ENCODE measurements at places on chromosomes 4 and X.

DNA sequence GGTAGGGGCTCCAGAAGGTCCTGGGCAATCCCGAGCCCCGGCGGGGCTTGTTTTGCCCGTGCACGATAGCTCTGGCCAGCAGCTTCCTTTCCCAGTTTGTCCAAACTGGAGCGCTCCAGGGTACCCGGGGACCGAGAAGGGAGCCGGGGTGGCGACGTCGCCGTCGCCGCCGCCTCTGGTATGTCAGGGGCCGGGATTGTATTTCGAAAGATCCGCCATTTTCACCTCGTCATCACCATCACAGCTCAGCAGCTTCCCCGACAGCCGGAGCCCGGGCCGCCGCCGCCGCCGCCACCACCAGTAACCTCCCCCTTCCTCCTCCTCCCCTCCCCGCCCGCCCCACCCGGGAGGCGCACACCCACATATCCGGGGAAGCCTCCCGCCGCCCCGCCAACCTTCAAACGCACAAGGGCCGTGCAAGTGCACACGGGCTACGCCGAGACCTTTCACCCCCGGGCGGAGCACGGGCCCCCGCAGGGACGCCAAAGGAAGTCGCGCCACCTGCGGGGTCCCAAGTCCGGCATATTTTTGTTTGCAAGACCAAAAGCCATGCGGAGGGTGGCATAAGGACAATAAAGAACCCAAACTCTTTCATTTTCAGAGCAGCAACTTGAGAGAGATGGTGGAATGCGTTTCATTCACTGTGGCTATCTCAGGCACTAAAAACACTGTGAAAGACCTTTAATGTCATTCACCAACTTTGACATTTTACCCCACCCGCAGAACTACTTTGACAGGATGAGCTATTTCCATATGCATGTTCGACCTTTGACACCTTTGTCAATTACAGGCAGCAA, at the start of gene LIN54:
Gene LIN54, minus strand, starts transcription at position 302 of the 797 bp plus-strand sequence. CDS start 25,979 bp downstream, outside the sequence.
- peak; percentile 80 for DNase-seq

DNA sequence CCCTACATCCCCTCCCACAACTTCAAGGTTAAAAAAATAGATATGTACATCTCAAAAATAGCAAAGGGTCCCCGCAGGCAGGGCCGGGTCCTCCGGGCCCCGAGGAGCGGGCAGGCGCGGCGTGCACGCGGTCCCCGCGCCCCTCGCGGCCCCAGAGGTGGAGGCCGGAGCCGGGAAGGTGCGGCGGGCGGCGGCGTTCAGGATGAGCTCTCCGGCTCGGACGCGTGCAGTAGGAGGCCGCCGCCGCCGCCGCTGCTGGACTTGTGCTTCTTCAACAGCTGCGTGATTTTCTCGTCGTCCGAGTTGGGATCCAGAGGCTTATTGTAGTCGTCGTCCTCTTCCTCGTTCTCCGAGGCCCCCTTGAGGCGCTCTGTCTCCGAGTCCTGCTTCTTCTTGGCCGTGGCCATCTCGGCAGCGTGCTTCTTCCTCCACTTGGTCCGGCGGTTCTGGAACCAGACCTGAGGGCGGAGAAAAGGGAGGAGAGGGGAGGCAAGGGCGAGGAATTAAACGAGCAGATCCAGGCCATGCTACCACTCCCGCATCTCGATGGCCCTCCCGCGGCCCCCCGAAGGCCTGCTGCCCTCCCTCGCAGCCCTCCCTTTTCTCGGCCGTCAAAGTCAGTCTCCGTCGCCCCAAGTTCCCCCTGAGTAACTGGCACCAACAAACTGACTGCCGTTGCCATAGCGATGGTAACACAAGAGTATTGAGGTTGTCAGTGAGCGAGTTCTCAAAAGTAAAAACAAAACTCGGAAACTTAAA, 5.8 kb downstream of the NKX6-1 start:
- no peak for DNase-seq

GRCh38 chr4:122959981-122960610, 37.7 kb upstream of the NUDT6 start:
- DNase-seq = no peak

DNA sequence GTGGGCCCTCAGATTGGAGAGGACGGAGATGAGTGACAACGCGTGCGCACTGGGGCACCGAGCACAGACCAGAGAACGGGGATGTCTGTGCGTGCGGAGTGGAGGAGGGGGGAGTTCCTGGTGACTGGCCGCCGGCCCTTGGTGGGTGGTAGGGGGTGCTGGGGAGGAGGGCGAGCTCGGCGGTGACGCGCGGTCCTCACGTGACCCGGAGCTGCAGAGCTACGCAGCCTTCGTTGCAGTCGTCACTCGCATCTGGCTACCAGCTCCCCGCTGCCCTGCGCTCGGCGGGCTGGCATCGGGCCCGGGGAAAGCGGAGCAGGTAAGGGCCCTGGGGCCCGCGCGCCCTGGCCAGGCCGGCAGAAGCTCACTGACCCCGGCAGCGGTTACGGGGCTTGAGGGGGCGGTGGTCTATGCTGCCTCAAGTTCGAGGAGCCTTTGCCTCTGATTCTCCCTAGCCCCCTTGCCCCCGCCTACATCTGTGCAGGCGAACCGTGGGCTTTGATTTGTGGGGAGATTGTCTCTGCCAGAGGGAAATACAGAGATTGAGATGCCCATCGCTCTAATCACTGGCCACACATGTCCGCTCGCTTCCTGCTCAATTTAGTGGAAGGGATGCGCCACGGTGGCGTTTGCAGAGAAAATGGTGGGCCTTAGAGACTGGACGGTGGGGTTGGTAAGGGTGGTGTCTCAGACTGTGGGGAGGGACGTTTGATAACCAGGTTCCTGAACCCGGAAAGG, at the start of gene ARMCX4:
Gene ARMCX4, plus strand, starts transcription at position 245 of the 738 bp plus-strand sequence. CDS start 3,134 bp downstream, outside the sequence.
- peak; percentile 47 for DNase-seq

DNA sequence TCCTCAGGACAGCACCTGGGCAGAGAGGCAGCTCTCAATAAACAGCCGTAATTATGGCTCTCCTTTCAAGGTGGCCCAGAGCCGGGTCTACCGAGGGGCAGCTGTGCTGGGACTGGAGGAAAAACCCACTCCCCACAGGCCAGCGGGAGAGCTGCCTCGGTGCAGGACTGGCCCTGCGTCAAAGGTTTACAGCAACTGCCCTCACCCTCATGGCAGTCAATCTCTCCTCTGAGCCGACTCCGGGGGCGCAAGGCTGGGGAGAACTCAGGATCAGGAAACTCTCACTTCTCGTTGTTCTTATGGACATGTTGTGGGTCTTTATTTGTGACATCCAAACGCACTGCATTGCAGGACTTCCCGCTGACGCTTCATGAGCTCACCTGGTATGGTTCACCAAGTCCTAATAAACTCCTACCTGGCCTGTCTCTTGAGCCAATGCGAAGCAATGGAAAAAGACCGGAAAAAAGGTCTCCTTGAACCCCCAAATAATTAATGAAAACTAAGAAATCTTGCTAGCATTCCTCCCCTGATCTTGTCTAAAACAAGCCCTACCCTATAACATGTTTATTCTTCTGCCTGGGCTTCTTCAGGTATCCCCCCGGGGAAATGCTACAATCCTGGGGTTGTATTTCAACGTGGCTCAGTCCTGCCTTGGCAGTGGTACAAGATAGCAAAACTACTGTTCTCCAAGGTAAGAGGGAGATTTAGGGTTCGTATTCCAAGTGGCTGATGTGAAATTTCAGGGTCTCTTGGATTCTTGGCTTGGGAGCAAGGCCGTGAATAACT, 50.1 kb upstream of the CDKN2AIP start:
- no peak for DNase-seq

- DNase-seq = no peak
Measured at GRCh38 chrX:22109442-22109841, 77.3 kb downstream of the PHEX start.

GRCh38 chr4:67575232-67576058, 16.9 kb downstream of the STAP1 start:
- no peak for DNase-seq

GRCh38 chr4:98470831-98471230, 187.6 kb downstream of the TSPAN5 start:
- no peak for DNase-seq

DNA sequence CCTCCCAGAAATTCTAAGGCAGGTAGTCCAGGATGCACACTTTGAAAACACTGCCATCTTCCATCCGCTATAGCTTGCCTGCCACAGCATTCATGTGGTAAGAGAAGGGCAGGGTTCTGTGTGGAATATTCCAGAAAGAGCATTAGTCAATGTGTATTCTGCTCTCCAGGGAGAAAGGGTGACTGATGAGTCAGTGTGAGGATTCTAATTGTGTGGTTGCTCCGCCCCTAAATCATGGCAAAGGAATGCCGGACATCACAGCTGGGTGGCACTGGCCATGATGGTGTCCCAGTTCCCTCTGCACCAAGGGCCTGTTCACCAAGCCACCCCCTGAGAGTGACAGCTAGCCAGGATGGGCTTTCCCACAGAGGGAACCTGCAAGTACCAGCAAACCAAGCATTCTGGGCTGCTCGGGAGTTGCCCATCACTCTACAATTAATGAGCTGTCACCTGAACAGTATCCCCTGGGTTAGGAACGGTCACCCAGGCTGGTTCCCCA, 9.5 kb downstream of the IDS start:
- no peak for DNase-seq

GRCh38 chrX:71251466-71251973, 2.4 kb downstream of the ZMYM3 start:
- no peak for DNase-seq

- DNase-seq = no peak
Measured at GRCh38 chr4:6764976-6765620, 17.4 kb upstream of the KIAA0232 start.

GRCh38 chrX:75158054-75158453, 2.0 kb upstream of the ABCB7 start:
- DNase-seq = no peak

DNA sequence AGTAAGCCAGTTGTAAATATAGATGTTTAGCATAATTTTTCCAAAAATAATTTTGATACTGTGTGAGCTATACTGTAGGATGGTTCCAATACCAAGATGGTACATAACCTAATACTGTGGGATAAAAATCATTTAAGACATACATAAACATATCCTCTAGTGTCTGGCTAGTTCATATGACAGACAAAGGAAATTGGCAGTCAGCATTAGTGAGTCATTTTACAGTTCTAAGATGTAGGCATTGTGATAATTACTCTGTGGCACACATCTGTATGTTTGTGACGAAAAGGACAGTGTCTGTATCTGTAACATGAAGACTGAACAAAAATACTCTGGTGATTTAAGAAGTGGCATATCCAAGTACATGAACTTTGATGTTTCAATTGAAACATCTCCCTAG, 49.6 kb downstream of the UGT2A2 start:
- no peak for DNase-seq

GRCh38 chr4:89308161-89308500, 531 bp upstream of the GPRIN3 start:
- DNase-seq = no peak

GRCh38 chr4:149952716-149953115, 125.5 kb upstream of the DCLK2 start:
- no peak for DNase-seq

DNA sequence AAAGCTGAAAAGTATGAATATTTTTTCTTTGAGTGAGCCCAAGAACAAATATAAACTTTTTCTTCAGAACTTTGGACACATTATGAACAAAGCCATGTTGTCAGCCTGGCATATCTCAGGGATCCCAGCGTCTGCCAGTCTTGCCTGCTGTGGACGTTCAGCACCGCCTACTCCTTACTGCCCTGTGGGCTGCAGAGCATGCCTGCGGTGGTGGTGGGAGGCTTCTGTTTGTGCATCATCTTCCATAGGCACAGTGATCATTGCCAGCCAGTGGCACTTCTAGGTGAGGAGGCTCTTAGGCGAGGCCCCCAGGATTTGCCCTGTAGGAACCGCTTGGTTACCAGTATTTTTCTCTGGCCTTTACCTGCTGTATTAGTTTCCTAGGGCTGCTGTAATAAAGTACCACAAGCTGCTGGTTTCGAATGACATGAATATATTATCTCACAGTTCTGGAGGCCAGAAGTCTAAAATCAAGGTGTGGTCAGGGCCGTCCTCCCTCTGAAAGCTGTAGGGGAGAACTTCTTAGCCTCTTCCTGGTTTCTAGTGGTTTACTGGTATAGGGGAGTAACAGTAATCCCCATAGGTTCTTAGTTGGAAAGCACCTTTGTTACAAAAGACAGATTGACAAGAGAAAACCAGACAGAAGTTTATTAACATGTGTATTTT, 15.4 kb downstream of the ANXA3 start:
- no peak for DNase-seq

- no peak for DNase-seq
Measured at GRCh38 chrX:1928805-1929204, 313.9 kb downstream of the ASMT start.

DNA sequence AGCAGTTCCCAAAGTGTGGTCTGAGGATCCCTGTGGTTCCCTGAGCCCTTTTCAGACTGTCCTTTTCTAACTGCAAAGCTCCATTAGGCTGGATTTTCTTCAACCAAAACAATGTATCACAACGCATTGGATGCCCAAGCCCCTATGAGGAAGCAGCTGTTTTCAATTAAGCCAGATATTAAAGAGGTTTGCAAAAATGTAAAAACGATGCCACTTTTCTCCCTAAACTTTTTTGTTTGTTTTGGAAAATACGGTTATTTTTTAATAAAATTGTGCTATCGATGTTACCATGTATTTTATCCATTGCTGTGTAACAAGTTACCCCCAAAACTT, 170.4 kb upstream of the BCOR start:
- DNase-seq = no peak

DNA sequence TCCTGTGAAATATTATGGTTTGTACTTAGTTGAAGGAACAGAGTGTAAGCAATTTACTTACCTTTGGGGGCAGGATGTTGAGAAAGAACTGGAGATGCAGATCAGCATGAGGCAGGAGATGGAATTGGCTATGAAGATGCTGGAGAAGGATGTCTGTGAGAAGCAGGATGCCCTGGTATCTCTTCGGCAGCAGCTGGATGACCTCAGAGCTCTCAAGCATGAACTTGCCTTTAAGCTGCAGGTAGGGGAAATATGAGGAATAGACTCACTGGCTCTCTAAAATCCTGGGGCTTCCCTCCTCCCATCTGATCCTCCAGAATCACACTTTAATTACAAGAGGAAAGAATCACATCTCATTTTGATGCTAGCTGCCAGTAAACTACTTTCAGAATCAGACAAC, 51.0 kb downstream of the GRSF1 start:
- no peak for DNase-seq

GRCh38 chrX:24494647-24495075, 29.6 kb downstream of the PDK3 start:
- no peak for DNase-seq

GRCh38 chr4:66266035-66266434, 595.7 kb upstream of the EPHA5 start:
- DNase-seq = no peak

GRCh38 chrX:136192839-136193414, 45.6 kb downstream of the FHL1 start:
- no peak for DNase-seq

- no peak for DNase-seq
Measured at GRCh38 chr4:1940566-1940965, 68.2 kb downstream of the NELFA start.
